ENCODE measurements at places on chromosomes 2 and 18.

DNA sequence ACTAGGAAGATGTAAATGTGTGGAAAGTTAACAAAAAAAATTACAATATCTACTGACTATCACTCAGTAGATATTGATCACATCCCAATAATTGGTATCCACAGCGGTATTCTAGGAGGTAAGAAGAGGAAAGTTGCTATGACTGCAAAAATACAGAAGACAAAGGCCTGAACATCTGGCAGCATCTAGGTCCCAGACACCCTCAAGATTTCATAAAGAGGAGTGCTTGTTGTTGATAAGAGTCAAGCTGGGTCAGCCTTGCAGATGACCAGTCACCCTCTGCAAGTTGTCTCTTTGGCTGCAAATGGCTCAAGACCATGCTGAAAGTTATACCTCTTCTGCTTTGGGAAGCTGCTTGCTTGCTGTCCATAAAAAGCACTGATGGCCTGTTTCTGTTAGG is 228.4 kb upstream of the FBXO11 start:
- peak; percentile 80 for DNase-seq

GRCh38 chr2:233251306-233252116 is at the start of gene ATG16L1:
Gene ATG16L1, plus strand, starts transcription at chr2:233251673. Its CDS starts 155 bp downstream, at chr2:233251828.
- DNase-seq: peak; percentile 97

GRCh38 chr18:74778191-74778847 is 180.6 kb downstream of the ZNF407 start:
- DNase-seq: peak; percentile 73

GRCh38 chr2:188369365-188369764 is 77.7 kb downstream of the GULP1 start:
- peak; percentile 27 for DNase-seq

DNA sequence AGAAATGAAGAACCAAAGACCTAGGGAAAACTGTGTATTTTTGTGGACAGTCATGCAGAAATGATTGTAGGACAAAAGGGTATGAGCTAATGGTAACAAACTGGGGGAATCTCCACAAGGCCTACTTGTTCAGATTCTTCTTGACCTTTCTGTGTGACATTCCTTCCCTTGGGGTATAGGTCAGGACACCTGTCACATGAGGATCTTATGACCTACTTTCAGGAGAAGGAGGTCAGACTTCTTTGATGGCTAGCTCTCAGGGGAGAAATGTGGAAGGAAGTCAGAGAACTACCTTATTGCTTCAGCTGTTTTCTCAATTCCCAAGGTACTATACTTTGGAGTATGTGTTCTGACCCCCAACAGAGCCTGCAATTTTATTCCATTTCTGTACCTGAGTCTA is 40.7 kb upstream of the TANK start:
- no peak for DNase-seq

DNA sequence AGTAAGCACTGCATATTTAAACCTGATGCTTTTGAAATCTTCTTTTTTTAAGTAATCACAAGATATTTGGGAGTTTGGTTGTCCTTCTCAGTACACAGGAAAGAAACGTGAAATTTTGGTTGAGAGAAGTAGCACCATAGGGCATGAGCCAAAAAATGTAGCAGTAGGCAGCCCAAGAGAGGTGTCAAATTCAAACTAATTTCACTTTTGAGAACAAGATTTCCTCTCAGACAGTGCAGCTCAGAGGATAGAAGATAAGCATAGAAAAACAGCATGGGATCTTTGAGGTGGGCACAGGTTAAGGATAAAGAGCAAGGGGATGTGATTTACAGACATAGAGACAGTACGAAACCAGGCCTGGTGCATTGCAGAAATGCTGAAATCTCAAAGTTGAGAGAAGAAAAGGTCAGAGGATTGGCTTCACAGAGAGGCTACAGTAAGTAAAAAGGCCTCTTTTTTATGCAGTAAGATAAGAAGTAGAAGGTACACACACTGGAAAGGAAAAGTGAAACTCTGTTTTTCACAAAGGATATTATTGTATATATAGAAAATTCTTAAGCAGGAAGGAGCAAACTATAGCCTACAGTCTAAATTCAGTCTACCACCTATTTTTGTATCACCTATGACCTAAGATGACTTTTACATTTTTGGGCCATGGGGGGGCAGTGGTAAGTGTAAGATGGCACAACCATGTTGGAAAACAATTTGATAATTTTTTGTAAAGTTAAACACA is 89.8 kb downstream of the PKP4 start:
- no peak for DNase-seq

GRCh38 chr2:196218106-196218505 is 46.7 kb upstream of the STK17B start:
- no peak for DNase-seq

GRCh38 chr2:160224060-160224459 is 24.0 kb upstream of the ITGB6 start:
- DNase-seq: no peak
